ENCODE measurements at places on chromosomes 1 and 21.

- no peak for DNase-seq
Measured at GRCh38 chr21:32132881-32133280, 146.0 kb downstream of the MIS18A start.

GRCh38 chr1:208885060-208885459, 640.9 kb upstream of the PLXNA2 start:
- DNase-seq, result no peak

GRCh38 chr1:88612773-88613172, 71.3 kb upstream of the PKN2 start:
- no peak for DNase-seq

DNA sequence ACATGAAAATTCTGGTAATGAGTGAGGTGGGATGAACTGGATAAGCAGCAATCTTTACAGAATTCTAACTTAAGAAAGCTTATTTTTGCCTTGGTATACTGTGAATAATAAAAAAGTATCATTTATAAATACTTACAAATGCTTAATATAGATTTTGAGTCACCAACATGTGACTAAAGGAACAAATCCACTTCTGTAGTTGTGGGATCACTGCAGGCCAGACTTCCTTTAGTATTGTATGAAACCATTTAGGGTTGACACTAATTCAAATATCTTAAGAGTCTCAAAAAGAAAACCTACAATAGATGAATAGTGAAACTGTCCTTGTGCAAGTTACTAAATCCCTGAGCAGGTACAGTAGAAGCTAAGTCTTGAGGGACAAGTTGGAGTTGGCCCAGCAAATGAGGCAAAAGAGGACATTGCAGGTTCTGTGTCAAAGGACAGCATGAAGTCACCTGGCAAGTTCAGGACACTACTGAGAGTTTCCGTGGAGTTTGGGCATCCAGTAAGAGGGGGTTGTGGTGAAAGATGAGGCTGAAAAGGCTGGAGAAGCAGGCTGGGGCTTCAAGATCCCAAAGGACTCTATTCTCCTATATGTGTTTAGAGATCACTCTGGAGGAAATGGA, 5.9 kb upstream of the THEM4 start:
- no peak for DNase-seq

- no peak for DNase-seq
Measured at GRCh38 chr1:63453232-63453631, 69.8 kb downstream of the ITGB3BP start.

DNA sequence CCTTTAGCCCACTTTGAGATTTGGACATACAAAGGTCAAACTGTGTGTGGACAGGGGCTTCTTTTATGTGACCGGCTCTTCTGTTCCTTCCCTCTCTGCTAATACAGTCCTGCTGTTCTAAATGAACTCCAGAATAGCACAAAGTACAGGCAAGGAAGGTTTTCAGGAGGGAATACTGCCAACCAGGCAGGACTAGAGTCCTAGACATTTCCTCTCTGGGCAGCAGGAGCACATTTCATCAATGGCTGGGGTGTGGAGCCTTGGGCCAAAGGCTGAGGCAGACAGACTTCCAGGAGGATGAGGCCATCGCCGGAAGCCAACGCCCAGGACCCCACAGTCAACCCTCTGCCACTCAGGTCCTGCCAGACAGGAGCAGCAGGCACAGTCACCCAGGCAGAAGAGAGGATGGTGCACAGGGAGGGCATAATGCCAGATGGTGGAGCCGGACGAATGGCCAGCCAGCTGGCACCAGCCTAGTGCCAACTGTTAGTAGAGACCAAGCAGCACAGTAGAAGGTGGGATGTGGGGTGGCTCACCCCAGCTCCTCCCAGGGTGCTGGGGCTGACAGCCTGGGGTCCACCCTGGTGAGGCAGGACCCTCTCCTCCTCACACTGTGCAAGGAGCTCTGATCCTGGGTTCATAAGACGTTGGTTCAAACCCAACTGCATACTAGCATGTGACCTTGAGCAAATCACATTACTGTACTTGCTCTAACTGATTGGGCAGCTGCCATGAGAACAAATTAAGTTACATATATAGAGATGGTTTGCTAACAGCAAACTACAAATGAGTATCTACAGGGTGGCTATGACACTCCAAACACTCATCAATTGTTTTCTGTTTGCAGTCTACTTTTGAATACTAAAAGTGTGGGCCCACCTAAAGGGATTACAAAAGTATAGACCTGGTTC, 410.7 kb downstream of the SIPA1L2 start:
- no peak for DNase-seq

- DNase-seq, result no peak
Measured at GRCh38 chr21:41090981-41091380, 77.0 kb upstream of the BACE2 start.

GRCh38 chr21:34967509-34968289, 81.4 kb downstream of the RUNX1 start:
- no peak for DNase-seq

- peak; percentile 38 for DNase-seq
Measured at GRCh38 chr1:6438047-6438525, 13.5 kb downstream of the ESPN start.

DNA sequence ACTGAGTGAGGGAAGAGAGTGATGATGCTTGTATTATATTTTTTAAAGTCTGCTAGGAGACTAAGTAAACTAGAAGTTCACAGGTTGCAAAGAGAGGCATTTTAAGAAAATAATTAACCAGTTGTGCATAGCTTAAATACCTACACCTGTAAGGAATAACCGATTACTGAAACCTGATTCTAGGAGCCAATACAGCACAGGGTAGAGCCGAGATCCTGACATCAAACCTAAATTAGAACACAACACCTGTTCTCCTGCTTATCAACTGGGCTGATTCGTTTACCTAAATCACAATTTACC, 54.8 kb downstream of the EPRS1 start:
- DNase-seq, result no peak

- DNase-seq, result no peak
Measured at GRCh38 chr1:84698151-84699110, 8.2 kb upstream of the SSX2IP start.

GRCh38 chr1:209208648-209209047, 374.9 kb upstream of the CAMK1G start:
- DNase-seq, result no peak

- DNase-seq, result no peak
Measured at GRCh38 chr1:168484083-168484482, 59.7 kb downstream of the XCL2 start.

- DNase-seq, result no peak
Measured at GRCh38 chr1:204126386-204126785, 25.5 kb downstream of the ETNK2 start.

GRCh38 chr21:25967181-25967900, 203.2 kb downstream of the APP start:
- DNase-seq, result no peak

GRCh38 chr1:164720440-164721227, 161.7 kb downstream of the PBX1 start:
- no peak for DNase-seq

DNA sequence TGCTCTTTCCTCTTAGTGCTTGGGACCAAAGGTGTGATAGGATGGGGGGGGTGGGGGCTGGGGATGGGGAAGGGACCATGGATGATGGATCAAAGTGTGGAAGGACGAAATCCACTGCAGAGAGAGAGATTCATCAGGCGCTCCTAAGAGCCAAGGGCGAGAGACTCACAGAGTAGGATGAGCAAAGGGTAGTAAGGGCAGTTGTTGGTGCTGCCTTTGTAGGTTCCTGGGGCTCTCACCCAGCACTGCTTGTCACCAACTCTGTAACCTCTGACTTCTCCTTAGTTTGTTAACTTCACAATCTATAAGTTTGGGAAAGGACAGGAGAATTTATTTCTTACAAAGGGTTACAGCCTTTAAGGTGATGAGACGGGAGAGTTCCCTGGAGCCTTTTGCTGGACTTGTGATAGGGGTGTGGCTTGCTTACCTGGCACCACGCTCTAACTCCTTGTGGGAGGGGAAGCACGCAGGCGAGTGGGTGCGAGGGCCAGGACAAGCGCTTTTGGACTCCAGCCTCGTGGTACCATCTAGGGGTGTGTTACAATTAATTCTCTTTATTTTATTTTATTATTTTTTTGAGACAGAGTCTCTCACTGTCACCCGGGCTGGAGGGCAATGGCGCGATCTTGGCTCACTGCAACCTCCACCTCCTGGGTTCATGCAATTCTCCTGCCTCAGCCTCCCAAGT, 1.6 kb upstream of the PDXK start:
- no peak for DNase-seq

DNA sequence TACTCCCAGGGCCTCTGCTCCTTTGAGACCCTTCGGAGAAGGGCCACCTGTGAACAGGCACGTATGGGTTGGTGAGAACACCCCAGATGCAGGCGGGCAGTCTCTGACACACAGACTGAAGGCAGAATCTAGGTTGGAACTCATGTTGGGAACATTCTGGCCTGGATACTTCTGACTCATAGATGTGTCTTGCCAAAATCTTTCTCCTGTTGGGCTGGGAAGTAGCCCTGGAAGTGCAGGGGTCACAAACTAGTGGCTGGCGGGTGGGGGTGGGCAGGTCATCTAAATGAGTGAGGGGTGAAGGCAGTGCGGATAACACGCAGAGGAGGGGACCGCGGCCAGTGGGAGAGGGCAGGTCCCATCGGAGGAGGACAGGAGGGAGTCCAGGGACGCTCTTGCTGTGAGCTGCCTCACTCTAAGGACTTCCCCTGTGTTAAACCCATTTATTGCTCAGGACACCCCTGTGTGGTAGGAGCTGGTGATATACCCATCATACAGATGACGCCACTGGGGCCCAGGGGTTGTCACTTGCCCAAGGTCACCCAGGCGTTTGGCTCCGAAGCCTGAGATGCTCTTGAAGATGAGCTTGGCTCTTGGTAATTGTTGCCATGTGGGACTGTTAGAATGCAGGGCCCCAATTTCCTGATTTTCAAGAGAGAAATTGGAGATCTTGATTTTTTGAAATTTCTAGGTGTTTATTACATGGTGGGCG, 181.0 kb downstream of the PTPRU start:
- DNase-seq, result no peak

DNA sequence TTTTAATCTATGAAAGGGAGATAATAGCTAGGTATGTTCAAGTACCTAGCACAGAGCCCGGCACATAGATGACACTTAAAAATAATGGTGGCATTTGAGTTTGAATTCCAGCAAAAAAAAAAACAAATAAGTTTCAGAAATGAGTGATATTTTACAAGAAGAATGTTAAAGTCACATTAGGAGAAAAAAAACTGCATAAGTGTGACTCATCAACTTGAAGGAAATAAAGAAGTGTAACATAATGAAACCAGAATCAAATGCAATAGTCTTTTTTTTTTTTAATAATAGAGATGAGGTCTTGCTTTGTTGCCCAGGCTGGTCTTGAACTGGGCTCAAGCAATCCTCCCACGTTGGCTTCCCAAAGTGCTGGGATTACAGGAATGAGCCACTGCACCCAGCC, 17.1 kb downstream of the DNASE2B start:
- DNase-seq, result no peak

DNA sequence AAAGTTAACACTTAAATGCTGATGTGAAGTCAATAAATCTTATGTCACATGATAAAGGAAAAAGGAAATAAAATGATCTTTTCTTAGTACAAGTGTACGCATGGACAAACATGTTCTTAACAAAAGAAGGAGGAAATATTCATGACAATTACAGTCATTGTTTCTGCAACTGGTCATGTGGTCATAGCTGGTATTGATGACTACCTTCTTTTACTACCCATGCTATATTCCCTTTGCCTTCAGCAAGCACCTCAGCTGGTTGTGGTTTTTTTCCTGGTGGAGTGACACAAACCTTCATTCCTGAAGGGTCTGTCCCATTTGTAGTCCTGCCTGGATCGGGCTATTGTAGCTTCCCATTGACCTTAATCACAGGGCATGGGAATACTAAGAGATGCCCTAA, 23.4 kb upstream of the TSHB start:
- DNase-seq, result no peak

- DNase-seq, result no peak
Measured at GRCh38 chr1:198678301-198678836, 39.5 kb downstream of the PTPRC start.

DNA sequence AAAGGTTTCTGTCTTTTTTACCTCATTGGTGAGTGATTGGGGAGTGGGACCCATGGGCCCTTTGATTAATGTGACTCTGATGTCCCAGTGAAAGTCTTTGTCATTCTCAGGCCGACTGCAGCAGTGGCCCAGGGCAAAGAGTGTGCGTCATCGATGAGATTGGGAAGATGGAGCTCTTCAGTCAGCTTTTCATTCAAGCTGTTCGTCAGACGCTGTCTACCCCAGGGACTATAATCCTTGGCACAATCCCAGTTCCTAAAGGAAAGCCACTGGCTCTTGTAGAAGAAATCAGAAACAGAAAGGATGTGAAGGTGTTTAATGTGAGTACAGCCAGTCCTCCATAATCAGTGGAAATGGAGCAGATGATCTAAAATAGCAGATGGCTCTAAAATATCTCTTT, 19.4 kb downstream of the NTPCR start:
- no peak for DNase-seq

GRCh38 chr1:26321315-26322041, 3.7 kb downstream of the CD52 start:
- peak; percentile 7 for DNase-seq

DNA sequence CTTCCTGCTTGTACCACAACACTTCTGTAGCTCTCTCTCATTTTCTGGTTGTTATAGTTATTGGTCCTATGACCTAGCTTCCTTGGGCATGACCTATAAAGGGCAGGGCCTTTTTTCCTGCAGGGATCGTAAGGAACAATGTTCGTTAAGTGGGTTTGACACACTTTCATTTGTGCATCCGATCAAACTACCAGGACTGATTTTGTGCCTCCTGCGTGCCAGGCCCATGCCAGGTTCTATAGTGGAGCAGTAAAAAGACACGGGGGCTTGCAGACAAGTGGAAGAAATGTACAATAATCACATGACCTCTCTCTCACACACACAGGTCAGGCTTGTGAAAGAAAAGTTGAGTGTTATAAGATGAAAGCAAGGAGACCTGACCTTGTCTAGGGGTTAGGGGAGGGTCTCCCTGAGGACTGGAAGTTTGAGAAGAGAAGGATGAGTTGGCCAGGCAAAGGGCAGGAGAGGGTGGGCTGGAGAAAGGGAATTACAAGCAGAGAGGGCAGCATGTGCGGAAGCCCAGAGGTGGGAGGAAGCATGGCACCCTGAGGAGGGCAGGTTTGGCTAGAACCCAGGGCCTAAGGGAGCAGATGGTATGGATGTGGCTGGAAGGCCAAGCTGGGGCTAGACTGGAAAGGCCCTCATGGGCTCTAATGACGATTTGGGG, 145.4 kb downstream of the GRIK3 start:
- DNase-seq, result no peak

- no peak for DNase-seq
Measured at GRCh38 chr1:22285549-22286396, 142.9 kb upstream of the WNT4 start.

DNA sequence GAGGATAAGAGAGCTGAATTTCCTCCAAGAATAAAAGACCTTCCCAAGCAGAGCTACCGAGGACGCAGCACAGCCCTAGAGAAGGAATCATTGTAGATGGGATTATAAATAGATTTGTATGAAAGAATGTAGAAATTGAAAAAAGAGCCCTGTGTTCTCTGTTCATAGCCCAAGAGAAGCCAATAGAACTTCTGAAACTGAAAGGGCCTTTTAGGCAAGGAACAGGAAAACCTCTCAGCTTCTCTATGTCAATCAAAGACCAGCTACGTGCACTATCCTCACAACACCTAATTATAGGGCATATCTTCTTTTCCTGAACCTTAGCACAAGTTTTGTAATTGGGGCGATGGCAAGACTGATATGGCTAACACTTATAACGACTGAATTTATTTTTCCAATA, 192.4 kb upstream of the RNPC3 start:
- no peak for DNase-seq

GRCh38 chr1:200304171-200304570, 105.7 kb downstream of the ZNF281 start:
- no peak for DNase-seq

GRCh38 chr1:204417074-204417997, 5.7 kb upstream of the PPP1R15B start:
- DNase-seq, result no peak

GRCh38 chr1:75129983-75130789, 4.0 kb upstream of the LHX8 start:
- no peak for DNase-seq
